Body of pancreas (tissue), 4 donors: ENCODE measurements at places on chromosomes 2 and 18. TPM values are rescaled to one million over a fixed set of nuclear protein-coding genes. Genes with fewer than 3 reads are reported as not detected.

CEBPZOS gene
- total RNA-seq: 9.9 TPM

VSNL1 gene
- total RNA-seq: 0.66 TPM

PDE11A gene
- 4.0 TPM for total RNA-seq

KCNK3 gene
- total RNA-seq: 10.5 TPM

STARD6 gene
- not detected for total RNA-seq

PARD6G gene
- total RNA-seq: 3.1 TPM

DNA sequence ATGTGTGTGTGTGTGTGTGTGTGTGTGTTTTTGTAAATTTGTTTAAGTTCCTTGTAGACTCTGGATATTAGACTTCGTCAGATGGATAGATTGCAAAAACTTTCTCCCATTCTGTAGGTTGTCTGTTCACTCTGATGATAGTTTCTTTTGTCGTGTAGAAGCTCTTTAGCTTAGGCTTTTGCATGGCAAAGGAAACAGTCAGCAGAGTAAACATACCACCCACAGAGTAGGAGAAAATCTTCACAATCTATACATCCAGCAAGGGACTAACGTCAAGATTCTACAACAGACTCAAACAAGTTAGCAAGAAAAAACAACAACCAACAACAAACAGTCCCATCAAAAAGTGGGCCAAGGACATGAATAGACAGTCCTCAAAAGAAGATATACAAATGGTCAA is 336.7 kb upstream of the ATP5MC3 start:
- H3K27me3 ChIP-seq: no peaks in the 10 kb centered on the region
- no peak for DNase-seq
- no peak overlapping the region for H3K4me3 ChIP-seq

DNA sequence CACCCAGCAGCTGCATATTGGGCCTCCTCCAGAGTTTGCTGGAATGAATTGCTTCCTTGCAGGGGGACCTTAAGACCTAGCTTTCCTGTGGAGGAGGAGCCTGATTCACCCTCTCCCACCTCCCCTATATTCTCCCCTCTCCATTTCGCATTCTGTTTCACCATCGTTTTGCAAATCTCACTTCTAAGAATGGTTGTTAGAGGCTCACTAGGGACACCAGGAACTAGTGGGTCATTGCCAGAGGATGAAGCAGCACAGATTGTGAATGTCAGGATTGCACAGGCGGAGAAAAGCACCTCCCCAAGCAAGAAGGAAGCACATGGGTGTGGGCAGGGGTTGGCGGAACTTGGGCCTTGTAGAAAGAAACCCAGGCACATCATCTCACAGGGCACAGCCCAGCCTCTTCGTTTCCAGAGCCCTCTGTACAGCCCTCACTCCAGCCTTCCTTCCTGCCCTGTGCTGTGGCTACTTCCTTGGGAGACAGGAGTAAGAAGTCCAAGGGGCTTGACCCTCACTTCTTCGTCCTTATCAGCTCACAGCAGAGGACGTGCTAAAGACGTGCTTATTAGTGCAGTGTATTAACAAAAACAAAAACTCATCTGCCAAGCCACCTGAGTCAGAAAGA is 63.4 kb downstream of the TACR1 start:
- no peaks in the 10 kb centered on the region for H3K27me3 ChIP-seq
- H3K4me1 ChIP-seq: no peaks in the 10 kb centered on the region
- H3K36me3 ChIP-seq: no peaks in the 10 kb centered on the region
- no peak for DNase-seq
- no peak overlapping the region for H3K4me3 ChIP-seq
- no peak overlapping the region for H3K27ac ChIP-seq

- no peak overlapping the region for H3K4me3 ChIP-seq
- peaks cover 7% of the 10 kb centered on the region for H3K4me1 ChIP-seq
- no peak for DNase-seq
- H3K27ac ChIP-seq: no peak overlapping the region
- H3K36me3 ChIP-seq: no peaks in the 10 kb centered on the region
- no peaks in the 10 kb centered on the region for H3K27me3 ChIP-seq
These were observed 88.3 kb upstream of the LRATD1 start for GRCh38 chr2:14544247-14544646.

GRCh38 chr2:28601616-28602015 is 105.8 kb downstream of the PLB1 start:
- H3K27ac ChIP-seq: no peak overlapping the region
- DNase-seq: no peak
- H3K36me3 ChIP-seq: no peaks in the 10 kb centered on the region
- H3K4me1 ChIP-seq: no peaks in the 10 kb centered on the region

- H3K4me1 ChIP-seq: no peaks in the 10 kb centered on the region
- H3K36me3 ChIP-seq: no peaks in the 10 kb centered on the region
- no peak for DNase-seq
- no peak overlapping the region for H3K4me3 ChIP-seq
These were observed 226.3 kb downstream of the EIPR1 start for GRCh38 chr2:3151153-3151918.

GRCh38 chr18:28519997-28520396 is 343.1 kb upstream of the CDH2 start:
- no peaks in the 10 kb centered on the region for H3K36me3 ChIP-seq
- H3K4me1 ChIP-seq: no peaks in the 10 kb centered on the region
- no peaks in the 10 kb centered on the region for H3K27me3 ChIP-seq
- DNase-seq: no peak

- no peaks in the 10 kb centered on the region for H3K36me3 ChIP-seq
- H3K27ac ChIP-seq: no peak overlapping the region
- DNase-seq: no peak
- no peak overlapping the region for H3K4me3 ChIP-seq
These were observed 48.0 kb downstream of the MTX2 start for GRCh38 chr2:176317199-176317598.

GRCh38 chr2:57890464-57890863 is 156.1 kb upstream of the VRK2 start:
- H3K36me3 ChIP-seq: no peaks in the 10 kb centered on the region
- H3K4me1 ChIP-seq: no peaks in the 10 kb centered on the region
- H3K4me3 ChIP-seq: no peak overlapping the region
- H3K27ac ChIP-seq: no peak overlapping the region
- no peak for DNase-seq

DNA sequence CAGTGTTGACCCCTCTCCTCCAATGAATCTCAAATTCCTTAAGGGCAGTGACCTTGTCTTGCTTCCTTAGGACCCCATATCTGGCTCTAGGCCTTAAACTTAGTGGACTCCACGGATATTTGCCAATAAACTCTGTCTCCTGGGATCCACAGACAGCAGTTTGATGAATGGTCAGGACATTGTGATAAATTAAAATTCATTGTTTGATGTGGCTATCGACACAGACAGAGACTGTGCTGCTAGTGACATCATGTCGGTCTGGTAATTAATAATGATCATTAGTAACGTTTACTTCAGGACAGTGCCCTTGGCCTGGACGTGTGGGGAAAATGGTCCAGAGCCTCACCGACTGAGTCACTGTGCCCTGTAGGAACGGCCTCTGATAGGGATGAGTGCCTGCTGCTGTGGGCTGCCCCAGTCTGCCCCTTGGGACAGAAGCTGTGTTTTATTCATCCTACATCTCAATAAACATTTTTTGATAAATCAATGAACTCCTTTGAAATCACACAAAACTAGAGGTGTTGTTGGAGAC is 5.2 kb upstream of the SLC35F6 start:
- no peak for DNase-seq
- H3K4me3 ChIP-seq: no peak overlapping the region
- H3K4me1 ChIP-seq: peaks cover 10% of the 10 kb centered on the region
- H3K36me3 ChIP-seq: no peaks in the 10 kb centered on the region
- no peaks in the 10 kb centered on the region for H3K27me3 ChIP-seq

- H3K4me3 ChIP-seq: no peak overlapping the region
- no peak for DNase-seq
- no peaks in the 10 kb centered on the region for H3K27me3 ChIP-seq
- H3K4me1 ChIP-seq: peaks cover 36% of the 10 kb centered on the region
- peak overlapping the region; percentile 65 for H3K27ac ChIP-seq
These were observed 36.7 kb downstream of the TTC39C start for GRCh38 chr18:24051031-24051947.

DNA sequence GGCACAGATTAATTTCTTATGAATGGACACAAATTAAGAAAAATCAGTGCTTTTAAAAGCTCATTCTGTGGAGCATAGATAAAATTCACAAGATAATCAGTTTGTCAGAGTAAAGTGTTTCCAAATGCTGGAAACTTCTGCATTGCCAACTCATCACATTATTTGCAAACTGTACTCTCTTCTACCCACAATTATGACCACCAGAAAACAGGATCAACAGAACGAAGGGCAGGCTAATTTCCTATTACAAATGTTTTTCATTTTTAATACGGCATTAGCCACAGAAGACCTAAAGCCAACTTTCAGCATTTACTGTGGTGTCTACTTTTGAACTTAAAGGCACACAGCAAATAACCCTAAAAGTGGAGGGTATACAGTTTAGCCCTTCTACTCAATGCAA is 6.0 kb downstream of the IRS1 start:
- H3K27me3 ChIP-seq: no peaks in the 10 kb centered on the region
- no peaks in the 10 kb centered on the region for H3K36me3 ChIP-seq
- peaks cover 89% of the 10 kb centered on the region for H3K4me1 ChIP-seq
- H3K27ac ChIP-seq: no peak overlapping the region
- DNase-seq: no peak

DNA sequence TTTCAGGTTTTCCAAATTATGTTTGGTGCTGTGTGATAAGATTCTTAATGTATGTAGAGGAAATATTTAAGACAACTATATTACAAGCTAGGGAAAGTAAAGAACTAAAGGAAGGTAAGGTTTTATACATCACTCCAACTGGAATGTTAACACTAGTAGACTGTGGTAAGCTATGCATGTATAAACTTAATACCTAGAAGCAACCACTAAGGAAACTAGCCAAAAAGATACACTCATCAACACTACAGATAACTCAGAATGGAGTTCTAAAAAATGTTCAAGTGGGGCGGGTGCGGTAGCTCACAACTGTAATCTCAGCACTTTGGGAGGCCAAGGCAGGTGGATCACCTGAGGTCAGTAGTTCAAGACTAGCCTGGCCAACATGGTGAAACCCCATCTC is 37.8 kb upstream of the MALL start:
- no peak overlapping the region for H3K4me3 ChIP-seq
- no peaks in the 10 kb centered on the region for H3K36me3 ChIP-seq
- no peaks in the 10 kb centered on the region for H3K4me1 ChIP-seq
- H3K27me3 ChIP-seq: no peaks in the 10 kb centered on the region
- no peak for DNase-seq
- no peak overlapping the region for H3K27ac ChIP-seq

DNA sequence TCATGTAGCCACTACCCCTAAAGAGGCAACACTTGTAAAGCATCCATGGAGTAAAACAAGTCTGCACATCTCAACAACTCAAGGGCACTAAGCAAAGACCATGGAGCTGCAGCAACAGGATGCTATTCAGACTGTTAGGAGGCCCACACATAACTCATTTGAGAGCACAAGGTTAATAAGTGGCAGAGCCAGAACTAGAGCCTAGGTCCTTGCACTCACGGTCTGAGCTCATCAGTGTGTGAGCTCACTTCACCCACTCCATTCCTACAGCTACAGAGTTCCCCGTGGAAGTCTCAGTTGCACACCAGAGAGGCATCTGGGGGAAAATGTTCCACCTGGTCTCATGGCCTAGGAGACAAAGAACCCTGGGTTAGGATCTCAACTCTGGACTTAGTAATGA is 35.0 kb downstream of the TTC32 start:
- no peak for DNase-seq
- H3K27me3 ChIP-seq: no peaks in the 10 kb centered on the region
- peaks cover 19% of the 10 kb centered on the region for H3K4me1 ChIP-seq
- H3K4me3 ChIP-seq: no peak overlapping the region
- no peaks in the 10 kb centered on the region for H3K36me3 ChIP-seq

DNA sequence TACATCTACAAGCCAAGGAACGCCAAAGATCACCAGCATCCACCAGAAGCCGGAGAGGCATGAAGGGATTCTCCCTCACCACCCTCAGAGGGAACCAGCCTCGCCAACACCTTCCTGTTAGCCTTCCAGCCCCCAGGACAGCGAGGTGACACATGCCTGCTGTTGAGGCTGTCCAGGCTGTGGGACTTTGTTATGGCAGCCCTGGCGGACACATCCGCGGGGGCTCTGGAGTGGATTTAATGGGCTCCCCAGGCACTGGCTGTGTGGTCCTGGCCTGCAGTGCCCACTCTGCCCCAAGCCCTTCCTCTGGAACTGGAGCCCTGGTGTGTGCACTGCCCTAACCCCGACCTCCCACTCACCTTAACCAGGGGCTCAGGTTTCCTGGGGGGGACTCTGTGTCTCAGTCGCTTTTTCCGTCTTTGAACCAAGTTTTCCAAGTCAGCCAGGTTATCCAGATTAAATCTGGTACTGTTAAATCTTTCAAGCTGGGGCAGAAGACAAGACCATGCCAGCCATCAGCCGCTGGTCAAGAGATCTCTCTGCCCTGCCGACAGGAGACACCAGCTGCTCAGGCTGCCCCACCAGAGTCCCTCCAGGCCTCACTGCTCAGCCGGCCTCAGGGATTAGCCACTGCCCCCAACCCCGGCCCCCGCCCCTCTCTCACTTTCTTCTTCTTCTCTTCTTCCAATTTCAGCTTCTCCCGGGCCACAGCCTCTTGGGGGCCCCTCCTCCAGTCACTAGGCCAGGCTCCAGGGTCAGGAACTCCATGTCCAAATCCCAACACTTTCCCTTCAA is 1.9 kb downstream of the ANKRD23 start:
- H3K36me3 ChIP-seq: no peaks in the 10 kb centered on the region
- H3K27me3 ChIP-seq: no peaks in the 10 kb centered on the region
- no peak overlapping the region for H3K27ac ChIP-seq
- no peaks in the 10 kb centered on the region for H3K4me1 ChIP-seq
- no peak overlapping the region for H3K4me3 ChIP-seq
- DNase-seq: no peak

DNA sequence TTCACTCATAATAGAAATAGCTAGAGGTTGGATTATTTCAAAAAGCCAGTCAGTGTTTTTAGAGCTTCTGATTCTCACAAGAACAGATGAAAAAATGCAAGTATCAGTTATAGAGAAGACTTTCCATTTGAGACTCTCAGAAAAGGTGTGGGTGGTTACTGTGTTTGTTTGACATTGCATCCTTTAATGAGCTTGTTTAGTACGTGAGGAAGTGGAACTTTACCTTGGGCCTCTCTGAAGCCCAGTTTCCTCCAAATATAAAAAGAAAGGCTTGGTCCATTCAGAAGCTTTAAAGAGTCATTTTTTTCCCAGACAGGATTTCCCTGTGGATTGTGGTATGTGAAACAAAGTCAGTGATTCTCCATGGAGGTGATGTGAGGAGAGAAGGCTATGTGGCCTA is 89.9 kb upstream of the RANBP2 start:
- H3K4me1 ChIP-seq: peaks cover 27% of the 10 kb centered on the region
- no peak overlapping the region for H3K4me3 ChIP-seq
- no peak for DNase-seq
- H3K27me3 ChIP-seq: no peaks in the 10 kb centered on the region
- H3K27ac ChIP-seq: no peak overlapping the region
- H3K36me3 ChIP-seq: no peaks in the 10 kb centered on the region

GRCh38 chr2:236163471-236164200 is 4.5 kb downstream of the GBX2 start:
- no peaks in the 10 kb centered on the region for H3K36me3 ChIP-seq
- DNase-seq: no peak
- H3K27me3 ChIP-seq: peaks cover 65% of the 10 kb centered on the region
- peaks cover 58% of the 10 kb centered on the region for H3K4me1 ChIP-seq
- no peak overlapping the region for H3K4me3 ChIP-seq

- H3K36me3 ChIP-seq: no peaks in the 10 kb centered on the region
- H3K4me3 ChIP-seq: no peak overlapping the region
- H3K4me1 ChIP-seq: peaks cover 27% of the 10 kb centered on the region
- H3K27ac ChIP-seq: no peak overlapping the region
These were observed 54.2 kb upstream of the ID2 start for GRCh38 chr2:8627692-8628085.
